ENCODE measurements at places on chromosomes 6 and 20. TPM values are rescaled to one million over a fixed set of nuclear protein-coding genes. Genes with fewer than 3 reads are reported as not detected.

The HSPA1A gene
- total RNA-seq, result 324 TPM

The DNAAF9 gene
- 2.5 TPM for total RNA-seq

The GNAS-AS1 gene
- total RNA-seq, result 0.11 TPM

The PRPH2 gene
- not detected for total RNA-seq

The ME1 gene
- 22.3 TPM for total RNA-seq

The SNX9 gene
- total RNA-seq, result 18.0 TPM

The STMND1 gene
- not detected for total RNA-seq

The RAB32 gene
- total RNA-seq, result 29.8 TPM

The NKX2-2 gene
- not detected for total RNA-seq

The OR2H2 gene
- total RNA-seq, result not detected

The PPIL4 gene
- total RNA-seq, result 12.8 TPM

The TULP1 gene
- total RNA-seq, result not detected

DNA sequence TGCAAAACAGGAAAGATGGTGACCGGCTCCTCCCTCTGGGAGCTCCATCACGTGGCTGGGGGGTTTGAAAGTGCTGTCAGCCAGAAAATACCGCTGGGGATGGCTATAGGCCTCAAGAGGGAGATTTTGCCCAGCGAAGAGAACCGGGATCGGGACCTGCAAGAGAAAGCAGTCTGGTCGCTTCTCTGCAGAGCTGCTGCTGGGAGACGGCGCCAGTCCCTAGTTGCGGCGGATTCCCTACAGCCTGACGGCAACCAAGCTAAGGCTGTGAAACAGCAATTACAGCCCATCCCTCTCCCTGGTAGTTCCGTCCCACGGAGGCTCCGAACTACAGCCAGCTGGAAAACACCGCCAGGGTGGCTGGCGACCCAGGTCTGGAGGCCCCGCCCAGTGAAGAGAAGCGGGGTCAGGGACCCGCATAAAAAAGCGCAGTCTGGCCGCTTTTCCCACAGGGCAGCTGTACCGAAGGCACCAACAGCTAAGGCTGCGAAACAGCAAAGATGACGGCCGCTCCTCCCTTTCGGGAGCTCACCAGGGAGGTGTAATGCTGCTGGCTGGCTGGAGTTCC is 238.1 kb upstream of the IRAK1BP1 start:
- no peak for DNase-seq

- no peak for DNase-seq
Measured at GRCh38 chr6:20217324-20217855, 5.1 kb upstream of the MBOAT1 start.

DNA sequence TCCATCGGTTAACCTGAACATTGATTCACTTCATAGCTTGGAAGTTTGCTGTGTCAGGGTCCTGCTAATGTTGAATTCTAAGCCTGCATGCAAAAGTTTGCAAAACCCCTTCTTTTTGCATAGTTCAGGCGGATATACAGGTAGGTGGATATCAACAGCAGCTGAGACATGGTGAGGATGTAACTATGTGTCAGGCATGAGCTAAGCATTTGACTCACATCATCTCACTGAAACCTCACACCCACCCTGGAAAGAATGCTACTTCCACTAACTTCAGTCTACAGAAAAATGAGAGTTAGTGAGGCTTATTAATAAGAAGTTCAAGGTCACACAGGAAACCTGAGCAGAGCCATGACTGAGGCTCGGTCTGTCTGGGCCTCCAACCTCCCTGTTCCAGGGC is 276.9 kb downstream of the BMP7 start:
- DNase-seq, result peak; percentile 70

DNA sequence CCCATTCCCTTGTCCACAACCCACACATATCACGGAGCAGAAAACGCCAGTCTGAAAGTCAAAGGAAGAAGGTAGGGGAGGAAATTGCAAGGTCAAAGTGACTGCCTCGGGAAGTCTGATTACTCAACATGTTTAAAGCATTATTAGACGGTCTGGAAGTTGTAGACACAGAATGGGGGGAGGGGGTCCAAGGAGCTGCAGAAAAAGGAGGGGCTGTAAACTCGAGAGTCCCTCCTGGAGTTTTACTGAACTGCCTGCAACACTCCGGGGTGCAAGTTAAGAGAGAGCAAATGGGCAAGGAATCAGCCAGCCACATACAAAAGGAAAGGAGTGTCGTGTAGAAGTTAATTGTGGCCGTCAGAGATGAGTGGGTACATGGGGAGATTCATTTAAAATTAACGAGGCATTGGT is 417.7 kb upstream of the JARID2 start:
- no peak for DNase-seq

GRCh38 chr6:44012078-44012493 is 115.2 kb downstream of the MRPL14 start:
- DNase-seq, result peak; percentile 81

DNA sequence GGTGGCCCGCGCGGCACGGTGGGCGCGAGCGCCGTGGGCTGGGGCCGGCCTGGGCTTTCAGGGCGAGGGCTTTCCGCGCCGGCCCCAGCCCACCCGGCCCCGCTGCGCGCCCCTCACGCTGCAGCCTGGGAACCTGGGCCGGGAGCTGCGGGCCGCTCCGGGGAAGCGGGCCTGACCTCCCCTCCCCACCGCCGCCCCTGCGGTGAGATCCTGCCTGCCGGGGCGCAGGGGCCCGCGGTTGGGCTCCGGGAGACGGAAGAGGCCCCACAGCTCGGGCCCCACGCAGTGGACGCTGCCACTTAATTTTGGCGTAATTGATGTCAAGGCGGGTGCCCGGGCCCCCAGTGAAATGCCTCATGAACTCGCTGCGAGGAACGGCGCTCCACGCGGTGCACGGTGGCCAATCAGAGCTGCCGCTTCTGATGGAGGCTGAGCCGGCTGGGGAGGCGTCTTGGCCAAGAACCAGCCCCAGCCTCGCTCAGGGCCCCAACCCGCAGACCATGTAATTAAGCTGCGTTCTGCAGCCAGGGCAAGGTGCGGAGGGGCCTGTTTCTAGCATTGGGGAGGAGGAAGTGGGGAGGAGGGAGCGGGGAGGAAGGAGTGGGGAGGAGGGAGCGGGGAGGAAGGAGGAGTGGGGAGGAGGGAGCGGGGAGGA is 96.1 kb upstream of the BHLHE23 start:
- DNase-seq, result peak; percentile 35

GRCh38 chr6:100883347-100883746 is 2.2 kb upstream of the ASCC3 start:
- no peak for DNase-seq

DNA sequence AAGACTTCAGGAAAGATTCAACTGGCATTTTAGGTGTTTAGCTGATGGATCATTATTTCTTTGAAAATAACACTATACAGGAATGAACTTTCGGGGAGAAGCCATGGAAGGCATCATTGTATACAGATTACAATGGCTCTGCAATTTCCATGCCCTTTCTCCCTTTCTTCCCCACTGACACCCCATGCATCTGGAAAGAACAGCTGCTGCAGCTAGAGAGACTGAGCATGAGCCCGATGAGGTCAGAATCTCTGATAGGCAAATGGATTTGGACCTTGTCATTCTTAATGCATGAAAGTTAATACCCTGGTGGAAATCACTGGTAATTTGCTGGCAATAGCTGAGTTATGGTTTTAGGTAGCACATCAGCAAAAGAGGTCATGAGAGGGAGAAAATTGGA is 54.8 kb downstream of the BTBD3 start:
- no peak for DNase-seq

DNA sequence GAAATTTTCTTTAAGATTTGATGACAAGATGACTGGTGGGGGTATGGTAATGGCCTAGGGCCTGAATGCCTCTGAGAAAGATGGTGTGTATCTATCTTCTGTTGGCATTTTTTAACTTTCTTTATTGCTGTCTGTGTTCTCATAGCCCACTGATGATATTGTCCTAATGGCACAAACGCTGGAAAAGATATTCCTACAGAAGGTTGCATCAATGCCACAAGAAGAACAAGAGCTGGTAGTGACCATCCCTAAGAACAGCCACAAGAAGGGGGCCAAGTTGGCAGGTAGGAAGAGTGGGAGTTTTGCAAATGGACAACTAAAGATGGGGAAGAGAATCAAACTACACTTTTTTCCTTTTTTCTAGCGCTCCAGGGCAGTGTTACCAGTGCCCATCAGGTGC is 7.5 kb downstream of the BRD2 start:
- no peak for DNase-seq

DNA sequence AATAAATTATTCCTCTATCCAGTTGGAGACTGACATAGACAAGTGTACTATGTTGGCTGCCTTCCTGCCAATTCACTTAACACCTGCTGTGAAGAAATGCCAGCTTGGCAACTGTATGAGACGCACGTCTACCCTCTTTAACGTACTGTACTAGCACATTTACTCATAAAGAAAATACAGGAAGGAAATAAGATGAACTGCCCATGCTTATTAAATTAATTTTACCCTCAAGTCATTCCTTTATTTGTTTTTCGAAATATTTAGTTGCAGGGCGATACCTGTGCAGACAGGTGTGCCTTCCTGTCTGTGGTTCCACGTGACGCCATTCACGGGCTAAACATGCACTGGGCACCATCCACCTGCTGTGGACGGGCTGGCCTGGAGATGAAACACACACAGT is 52.0 kb downstream of the PSMG4 start:
- DNase-seq, result peak; percentile 33

GRCh38 chr6:127077886-127078285 is 40.6 kb upstream of the RSPO3 start:
- no peak for DNase-seq

DNA sequence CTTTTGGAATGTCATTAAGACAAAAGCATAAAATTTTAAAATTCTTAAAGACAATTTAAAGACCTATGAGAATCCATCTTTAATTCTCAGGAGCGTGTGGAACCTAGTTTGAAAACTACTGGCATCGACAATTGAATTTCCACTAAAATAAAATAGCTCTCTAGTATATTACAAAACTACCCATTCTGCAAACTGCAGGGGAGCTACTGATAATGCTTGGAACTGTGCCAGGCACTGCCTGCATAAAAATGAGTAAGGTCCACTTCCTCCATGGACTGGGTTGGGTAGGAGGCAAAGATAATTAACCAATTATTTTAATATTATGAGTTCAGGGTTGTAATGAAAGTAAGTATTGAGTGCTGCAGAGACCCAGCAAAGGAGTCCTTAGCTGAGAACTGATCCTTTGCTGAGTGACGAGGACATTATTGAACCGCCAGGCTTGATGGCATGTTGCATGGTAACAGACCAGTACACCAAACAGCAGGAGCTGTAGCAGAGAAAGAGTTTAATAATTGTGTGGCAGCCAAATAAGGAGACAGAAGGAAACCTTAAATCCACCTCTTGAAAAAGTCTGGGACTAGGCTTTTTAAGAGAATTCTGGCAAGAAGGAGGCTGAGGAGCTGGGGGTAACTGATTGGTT is 261.3 kb downstream of the ESR1 start:
- DNase-seq, result no peak

GRCh38 chr6:152386131-152386530 is 251.0 kb downstream of the SYNE1 start:
- DNase-seq, result no peak
